ENCODE measurements at places on chromosomes 16 and 17.
A peak's percentile ranks its signal among the peaks of the same experiment; 100 is the strongest.

- ATAC-seq = no peak
Measured at GRCh38 chr16:57512296-57513001, 23.9 kb downstream of the CCDC102A start.

GRCh38 chr17:83075270-83075880 is 4.0 kb upstream of the METRNL start:
- peak; percentile 6 for ATAC-seq

- ATAC-seq = no peak
Measured at GRCh38 chr17:17837380-17837821, 615 bp upstream of the SREBF1 start.

- ATAC-seq = no peak
Measured at GRCh38 chr17:36506831-36507230, 20.4 kb downstream of the ZNHIT3 start.

- no peak for ATAC-seq
Measured at GRCh38 chr16:24652209-24652712, 77.2 kb upstream of the TNRC6A start.

DNA sequence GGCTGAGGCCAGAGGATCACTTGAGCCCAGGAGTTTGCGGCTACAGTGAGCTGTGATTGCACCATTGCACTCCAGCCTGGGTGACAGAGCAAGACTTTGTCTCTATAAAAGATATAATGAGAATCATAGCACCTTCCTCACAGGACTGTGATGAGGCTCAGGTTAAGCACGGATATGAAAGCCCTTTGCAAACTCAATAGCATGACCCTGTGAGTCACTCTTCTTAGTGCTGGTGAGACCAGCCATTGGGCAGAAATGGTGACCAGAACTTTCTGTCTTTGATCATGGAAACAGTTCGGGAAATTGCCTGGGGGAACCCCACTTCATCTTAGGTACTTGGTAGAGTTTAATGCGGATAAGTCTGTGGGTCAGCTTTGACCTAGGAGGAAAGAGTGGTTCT is 144.2 kb downstream of the PRKCB start:
- peak; percentile 85 for ATAC-seq

DNA sequence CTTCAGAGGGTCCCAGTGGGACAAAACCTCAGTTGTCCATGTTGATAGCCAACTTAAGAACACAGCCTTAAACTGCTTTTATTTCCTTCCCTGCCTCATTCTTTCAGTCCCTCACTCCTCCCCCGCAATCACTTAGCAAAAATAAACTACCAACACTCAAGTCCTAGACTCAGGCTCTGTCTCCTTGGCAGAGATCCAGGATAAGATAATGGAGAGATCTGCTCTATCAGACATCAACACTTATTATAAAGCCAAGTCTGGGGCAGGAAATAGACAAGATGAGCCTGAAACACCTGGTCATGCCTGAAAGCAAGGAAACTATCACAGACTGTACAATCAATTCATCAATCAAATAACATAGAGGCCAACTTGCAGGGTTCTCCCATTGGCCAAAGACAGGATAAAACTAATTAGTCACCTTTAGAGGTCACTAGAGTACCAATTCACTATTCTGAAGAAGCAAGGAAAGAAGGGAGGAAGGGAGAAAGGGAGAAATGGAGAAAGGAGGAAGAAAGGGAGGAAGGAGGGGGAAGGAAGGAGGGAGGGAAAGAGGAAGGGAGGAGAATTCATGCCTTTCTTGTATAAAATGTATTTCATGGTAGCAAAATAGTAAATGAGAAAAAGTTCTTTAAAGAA is 15.7 kb downstream of the HYDIN start:
- ATAC-seq = no peak

- ATAC-seq = no peak
Measured at GRCh38 chr17:12631076-12631475, 34.6 kb upstream of the MYOCD start.

GRCh38 chr16:30985401-30986128 is 558 bp downstream of the HSD3B7 start:
- ATAC-seq = peak; percentile 30

GRCh38 chr16:86662195-86662594 is 83.8 kb downstream of the FOXL1 start:
- no peak for ATAC-seq

Data from activated T-helper 17 cell treated with anti-CD3 and anti-CD28 coated beads, Interleukin-2, amount 50 U/mL, for 72 hours (primary cell).